Renal cortex interstitium (tissue), 15 donors: ENCODE measurements at places on chromosomes 2 and 18. TPM values are rescaled to one million over a fixed set of nuclear protein-coding genes. Genes with fewer than 3 reads are reported as not detected.

- no peak for DNase-seq
Observed at GRCh38 chr2:152716805-152717227, 445 bp downstream of the PRPF40A start.

- DNase-seq: no peak
Observed at GRCh38 chr2:65231892-65232477, 4.4 kb downstream of the ACTR2 start.

GPBAR1 gene
- polyA plus RNA-seq: 1.2 TPM

GRCh38 chr2:21095178-21095577, 28.6 kb upstream of the TDRD15 start:
- DNase-seq: no peak

- DNase-seq: no peak
Observed at GRCh38 chr18:80191264-80191663, 56.0 kb downstream of the PARD6G start.

GRCh38 chr2:38178556-38179419, 102.8 kb upstream of the CYP1B1 start:
- no peak for DNase-seq

- DNase-seq: no peak
Observed at GRCh38 chr18:45785134-45785533, 40.3 kb upstream of the SIGLEC15 start.

GRCh38 chr2:127362971-127363370, 24.8 kb downstream of the MAP3K2 start:
- no peak for DNase-seq

HNRNPLL gene
- polyA plus RNA-seq: 74.3 TPM

- DNase-seq: no peak
Observed at GRCh38 chr2:205370726-205371125, 311.6 kb upstream of the NRP2 start.

DNA sequence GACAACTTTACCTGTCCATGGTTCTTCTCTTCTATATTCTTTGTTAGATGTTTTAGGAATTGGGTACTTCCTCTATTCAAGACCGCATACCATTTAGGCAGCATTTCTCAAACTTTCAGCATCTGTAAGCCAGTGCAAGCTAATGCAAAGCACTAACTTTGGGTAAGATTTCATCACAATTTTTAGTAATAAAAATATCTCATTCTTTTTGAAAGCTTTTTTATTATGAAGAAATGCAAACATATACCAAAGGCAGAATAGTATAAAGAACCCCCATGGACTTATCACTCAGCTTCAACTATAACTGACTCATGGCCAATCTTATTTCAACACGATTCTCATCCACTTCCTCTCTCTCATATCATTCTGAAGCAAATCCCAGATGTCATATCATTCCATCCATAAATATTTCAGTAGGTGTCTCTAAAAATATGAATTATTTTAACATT, 32.9 kb downstream of the INO80C start:
- DNase-seq: no peak
